ENCODE measurements at places on chromosomes 16 and 17.
A peak's percentile ranks its signal among the peaks of the same experiment; 100 is the strongest.

DNA sequence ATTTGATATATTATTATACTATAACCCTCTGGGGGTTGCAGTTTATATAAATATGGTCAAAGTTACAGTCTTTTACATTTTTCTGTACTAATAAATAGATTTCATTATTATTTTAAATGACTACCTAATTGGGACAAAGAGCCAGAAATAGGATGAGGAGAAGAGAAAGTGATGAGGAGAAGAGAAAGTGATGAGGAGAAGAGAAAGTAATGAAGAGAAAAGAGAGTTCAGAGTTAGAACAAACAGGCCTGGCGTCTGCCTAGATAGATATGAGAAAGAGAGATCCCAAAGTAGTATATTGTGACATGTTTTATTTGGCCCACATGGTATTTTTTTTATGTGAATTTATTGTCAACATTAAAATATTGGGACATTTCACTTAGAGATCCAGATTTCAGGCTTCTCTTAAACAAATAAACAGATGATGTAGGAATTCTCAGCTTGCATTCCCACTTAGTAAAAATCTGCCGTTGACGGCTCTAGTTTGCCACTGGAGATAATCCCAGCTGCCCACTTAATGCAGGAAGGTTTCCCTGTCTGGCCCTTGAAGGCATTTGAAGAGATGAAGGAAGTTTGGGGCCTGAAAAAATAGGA is 210.7 kb downstream of the STX8 start:
- peak; percentile 59 for DNase-seq

DNA sequence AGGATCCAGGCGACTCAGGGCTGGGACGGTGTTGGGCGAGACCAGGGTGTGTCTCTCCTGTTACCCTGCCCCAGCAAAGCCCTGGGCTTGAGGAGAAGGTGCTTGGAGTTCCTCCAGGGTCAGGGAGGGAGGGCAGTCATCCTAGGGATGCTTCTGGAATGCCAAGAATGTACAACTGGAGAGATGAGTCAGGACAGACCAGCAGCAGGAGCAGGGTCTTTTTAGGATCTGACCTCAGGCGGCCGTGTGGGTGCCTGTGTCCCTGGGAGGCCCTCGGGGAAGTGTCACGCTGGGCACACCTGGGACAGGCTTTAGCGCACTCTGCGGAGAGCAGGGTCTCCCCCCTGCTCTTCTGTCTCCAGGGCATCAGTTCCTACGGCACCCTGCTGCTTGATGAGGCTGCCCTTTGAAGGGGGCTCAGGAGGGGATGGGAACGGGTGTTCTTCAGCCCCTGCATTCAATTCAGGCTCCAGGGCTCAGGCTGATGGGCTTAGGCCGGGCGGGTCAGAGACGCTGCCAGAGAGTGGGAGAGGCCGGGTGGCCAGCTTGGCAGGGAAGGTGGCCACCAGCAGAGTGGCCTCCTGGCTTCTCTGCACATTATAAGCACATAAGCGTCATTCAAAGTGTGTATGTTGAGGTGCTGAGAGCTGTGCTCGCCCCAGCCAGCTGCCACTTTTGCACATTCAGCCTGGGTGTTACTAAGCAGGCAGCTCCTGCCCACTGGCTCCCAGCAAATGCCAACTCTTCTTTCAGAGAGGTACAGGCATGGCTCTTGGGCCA is 8.4 kb upstream of the MTSS2 start:
- DNase-seq: peak; percentile 95

DNA sequence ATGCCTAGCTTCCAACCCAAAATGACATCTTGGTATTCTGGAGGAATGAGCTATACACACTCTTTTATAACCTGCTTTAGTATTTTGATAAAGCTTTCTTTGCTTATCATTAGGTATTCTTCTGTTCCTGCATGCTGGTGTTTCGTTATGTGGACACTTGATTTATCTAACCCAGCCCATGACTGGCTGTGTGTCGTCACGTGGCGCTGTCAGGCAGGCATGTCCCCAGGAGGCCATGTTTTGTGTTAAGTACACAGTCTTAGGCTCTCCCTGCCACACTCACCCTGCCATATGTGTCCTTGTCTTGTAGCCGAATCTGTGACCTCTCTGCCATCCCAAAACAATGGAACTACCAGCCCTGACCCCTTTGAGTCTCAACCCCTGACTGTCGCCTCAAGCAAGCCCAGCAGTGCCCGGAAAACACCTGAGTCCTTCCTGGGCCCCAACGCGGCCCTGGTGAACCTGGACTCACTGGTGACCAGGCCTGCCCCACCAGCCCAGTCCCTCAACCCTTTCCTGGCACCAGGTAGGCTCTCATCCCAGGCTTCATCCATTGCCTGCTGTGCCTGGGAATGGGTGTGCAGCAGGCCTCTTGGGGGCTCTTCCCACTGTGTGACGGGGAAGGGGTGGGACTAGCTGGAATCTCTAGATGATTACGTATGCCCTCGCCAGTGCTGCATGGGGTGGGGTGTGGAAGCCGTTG is 30.8 kb downstream of the B9D1 start:
- no peak for DNase-seq

DNA sequence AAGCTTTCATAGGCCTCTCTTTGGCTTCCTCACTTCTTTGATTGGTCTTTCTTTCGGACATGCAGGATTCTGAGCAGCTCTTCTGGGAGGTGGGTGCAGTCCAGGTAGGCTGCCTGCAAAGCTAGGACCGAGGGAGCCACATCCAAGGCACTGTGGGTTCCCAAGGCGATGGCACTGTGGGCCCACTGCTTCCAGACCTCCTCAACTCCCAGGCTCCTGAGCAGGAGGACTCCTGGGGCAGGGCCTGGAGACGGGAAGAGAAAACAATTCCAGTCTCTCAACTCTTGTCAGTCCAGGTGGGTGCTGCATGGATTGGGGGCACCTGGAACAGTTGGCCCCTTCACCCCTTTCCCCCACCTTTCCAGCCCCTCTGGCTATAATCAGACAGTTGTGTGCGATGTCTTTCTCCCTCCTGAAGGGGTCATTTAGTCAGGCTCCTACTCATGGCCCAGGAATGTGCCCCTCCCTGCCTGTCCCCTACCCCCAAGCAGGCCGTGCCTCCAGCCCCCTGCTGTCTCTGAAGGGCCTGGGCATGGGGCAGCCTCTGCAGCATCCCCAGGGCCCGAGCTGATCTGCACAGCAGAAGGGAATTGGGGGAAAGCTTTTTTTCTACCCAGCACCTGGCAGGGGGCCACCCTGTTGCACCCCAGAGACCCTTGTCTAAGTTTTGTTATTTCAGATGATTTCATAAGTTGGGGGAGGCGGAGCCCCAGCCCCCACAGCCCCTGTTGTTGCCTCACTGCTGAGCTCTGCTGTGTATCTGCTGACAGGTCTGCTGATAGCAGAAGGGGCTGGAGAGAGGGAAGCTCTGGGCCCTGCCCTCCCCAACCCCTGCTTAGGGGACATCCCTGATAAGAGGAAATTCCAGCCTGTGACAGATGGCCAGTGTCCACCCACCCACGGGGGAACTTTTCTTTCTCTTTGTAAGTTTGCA is 330.3 kb downstream of the SEC14L1 start:
- peak; percentile 90 for DNase-seq

- DNase-seq: no peak
These were observed 5.5 kb downstream of the SSTR2 start for GRCh38 chr17:73170324-73170723.

- DNase-seq: peak; percentile 25
These were observed 19.9 kb downstream of the RPH3AL start for GRCh38 chr17:332558-333322.

DNA sequence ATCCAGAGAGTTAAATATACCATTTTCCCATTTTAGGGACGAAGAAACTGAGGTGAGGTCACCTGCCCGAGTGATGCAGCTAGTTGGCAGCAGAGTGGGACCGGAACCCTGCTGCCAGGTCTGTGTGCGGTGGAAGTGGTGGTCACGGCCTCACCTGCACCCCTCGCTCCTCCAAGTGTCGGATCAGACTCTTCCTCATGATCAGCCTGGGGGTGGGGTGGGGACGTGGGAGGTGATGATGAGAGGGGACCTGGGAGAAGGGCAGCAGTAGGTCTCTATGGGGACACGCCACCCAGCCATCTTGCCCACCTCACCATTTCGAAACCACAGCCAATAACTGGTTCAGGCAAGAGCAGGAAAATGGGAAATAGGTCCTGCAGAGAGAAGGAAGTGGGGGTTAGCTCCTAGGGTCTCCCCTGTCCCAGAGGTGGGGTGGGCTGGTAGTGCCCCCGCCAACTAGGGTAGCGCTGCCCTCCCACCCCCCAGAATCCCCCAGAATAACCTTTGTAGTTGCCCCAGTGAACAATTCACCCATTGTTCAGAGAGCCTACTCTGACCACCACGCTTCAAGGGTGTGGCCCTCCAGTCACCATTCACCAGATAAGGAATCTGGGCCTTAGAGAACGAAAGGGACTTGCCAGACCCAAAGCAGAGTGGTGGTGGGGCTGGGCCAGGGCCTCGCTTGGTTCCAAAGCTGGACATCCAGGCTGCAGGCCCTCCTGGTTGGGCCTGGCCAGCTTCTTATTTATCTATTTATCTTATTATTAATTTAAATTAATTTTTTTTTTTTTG is 5.1 kb downstream of the GDPD3 start:
- DNase-seq: no peak

DNA sequence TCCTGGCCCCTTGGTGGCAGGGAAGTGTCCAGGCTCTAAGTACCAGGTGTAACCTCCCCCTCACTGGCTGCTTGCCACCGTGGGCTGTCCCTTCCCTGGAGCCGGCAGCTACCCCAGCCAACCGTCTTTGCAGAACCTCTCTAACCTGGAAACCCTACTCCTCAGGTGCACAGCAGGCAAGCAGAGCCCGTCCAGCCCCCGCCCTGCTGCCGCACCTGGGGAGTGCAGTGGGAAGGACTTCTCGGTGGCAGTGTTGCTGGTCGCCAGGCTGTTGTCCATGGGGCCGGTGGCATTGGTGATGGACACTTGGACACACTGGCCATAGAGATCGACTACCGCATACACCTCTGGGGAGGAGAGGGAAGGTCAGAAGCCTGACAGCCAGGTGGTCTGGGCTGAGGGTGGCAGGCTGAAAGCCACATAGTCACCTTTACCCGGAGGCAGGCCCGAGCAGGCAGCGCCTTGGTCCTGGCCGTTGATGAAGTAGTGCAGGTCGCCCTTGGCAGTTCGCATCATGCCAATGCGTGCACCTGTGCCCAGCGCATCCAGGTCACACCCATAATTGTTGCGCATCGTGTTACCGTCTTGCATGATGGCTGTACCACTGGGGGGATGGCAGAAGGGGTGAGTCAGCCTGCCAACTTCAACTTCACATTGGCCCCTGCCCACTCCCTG is 6.5 kb downstream of the NEURL4 start:
- DNase-seq: no peak

GRCh38 chr16:66551348-66551759 is 1.0 kb upstream of the CKLF start:
- peak; percentile 40 for DNase-seq

- DNase-seq: no peak
These were observed 20.5 kb downstream of the TMEM114 start for GRCh38 chr16:8569650-8570346.

DNA sequence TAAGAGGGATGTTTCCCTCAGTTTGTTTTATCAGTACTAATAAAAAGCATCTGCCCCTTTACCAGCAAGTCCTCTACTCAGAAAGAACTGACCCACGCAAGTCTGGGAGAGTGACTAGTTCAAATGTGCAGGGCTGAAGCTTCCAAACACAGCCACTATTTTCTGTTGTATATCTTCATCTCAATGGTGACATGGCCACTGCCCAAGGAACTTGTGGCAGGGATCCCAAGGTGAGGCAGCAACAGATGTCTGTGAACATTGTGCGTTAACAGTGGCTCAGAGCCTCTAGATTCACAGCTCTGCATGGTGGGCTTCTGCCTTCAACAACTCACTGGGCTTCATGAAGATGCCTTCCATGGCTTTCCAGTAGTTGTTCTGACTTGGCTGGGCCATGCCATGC is 3.7 kb upstream of the BLTP2 start:
- DNase-seq: no peak

GRCh38 chr16:53542283-53542682 is 39.3 kb upstream of the AKTIP start:
- DNase-seq: no peak

GRCh38 chr16:29860218-29860617 is 2.8 kb downstream of the CDIPT start:
- DNase-seq: no peak

DNA sequence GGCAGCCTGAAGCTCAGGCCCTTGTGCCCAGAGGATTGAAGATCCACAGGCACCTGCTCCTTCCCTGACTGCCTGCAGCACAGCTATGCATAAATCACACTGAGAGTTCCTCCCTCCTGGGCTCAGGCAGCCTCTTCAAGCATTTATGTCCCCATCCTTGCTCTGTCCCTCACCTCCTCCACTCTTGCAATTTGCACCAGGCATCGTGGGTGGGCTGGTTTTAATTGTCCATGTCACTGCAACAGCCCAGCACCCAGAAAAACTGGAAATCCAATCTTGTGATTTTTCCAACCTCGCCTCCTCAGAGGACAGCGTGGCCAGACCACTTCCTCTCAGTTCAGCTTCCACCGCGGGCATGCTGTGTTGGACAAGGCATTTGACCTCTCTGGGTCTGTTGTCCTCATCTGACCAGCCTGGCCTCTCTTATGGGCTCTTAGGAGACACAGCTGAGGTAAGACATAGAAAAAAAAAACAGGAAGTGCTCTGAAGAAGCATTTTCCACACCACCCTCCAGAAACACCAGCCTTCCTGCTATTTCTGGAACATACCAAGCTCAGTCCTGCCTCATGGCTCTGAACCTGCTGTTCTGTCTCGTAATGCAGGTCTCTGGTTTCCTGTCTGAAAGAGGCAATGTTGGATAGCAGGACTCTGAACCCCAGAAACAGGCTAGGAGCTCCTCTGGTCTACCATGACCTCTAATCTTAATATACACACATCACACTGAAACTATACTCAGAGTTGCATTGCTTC is 8.3 kb downstream of the TMEM114 start:
- DNase-seq: no peak

DNA sequence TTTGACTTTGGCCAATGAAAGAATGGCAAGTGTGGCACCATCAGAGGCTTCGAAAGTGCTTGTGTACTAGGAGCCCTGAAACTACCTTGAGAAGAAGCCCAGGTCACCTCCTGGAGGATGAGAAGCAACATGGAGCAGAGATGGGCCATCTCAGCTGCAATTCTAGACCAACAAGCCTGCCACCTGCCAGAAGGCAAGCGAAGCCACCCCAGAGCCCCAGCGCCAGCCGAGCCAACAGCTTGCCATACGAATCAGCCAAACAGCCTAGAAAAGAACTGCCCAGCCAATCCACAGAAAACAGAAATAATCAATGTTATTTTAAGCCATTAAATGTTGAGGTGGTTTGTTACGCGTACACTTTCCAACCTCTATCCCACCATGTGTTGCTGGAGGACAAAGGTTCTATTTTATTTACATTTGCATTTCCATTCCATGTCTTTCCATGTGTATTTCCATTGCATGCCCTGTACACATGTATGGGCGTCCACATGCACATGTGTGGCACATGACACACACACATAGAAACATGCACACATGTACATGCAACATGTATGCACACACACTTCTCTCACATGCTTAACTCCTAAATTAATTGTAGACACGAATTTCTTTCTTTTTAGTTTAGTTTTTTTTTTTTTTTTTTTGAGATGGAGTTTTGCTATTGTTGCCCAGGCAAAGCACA is 144.3 kb upstream of the TNRC6C start:
- no peak for DNase-seq

DNA sequence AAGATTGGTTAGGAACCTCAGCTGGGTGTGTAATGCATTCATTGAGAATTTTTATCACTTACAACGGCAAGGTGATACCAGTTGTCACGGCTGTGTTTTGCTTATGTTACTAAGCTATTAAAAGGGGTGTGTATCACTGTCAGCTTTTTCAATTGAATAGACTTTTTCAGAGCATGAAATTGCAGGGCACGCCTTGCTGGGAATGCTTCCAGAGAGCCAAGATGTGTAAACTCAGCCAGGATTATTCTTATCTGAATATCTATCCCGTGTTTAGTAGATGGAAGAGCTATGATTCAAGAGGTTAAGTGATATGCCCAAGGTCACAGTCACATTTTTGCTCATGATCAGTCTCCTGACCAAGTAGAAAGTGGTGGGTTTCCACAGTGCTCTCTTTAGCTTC is 6.6 kb upstream of the TEKT3 start:
- no peak for DNase-seq

Data from fibroblast of skin of back (primary cell).